GM12865 (cell line): ENCODE measurements at places on chromosomes 3 and 15.
A peak's percentile ranks its signal among the peaks of the same experiment; 100 is the strongest.

DNA sequence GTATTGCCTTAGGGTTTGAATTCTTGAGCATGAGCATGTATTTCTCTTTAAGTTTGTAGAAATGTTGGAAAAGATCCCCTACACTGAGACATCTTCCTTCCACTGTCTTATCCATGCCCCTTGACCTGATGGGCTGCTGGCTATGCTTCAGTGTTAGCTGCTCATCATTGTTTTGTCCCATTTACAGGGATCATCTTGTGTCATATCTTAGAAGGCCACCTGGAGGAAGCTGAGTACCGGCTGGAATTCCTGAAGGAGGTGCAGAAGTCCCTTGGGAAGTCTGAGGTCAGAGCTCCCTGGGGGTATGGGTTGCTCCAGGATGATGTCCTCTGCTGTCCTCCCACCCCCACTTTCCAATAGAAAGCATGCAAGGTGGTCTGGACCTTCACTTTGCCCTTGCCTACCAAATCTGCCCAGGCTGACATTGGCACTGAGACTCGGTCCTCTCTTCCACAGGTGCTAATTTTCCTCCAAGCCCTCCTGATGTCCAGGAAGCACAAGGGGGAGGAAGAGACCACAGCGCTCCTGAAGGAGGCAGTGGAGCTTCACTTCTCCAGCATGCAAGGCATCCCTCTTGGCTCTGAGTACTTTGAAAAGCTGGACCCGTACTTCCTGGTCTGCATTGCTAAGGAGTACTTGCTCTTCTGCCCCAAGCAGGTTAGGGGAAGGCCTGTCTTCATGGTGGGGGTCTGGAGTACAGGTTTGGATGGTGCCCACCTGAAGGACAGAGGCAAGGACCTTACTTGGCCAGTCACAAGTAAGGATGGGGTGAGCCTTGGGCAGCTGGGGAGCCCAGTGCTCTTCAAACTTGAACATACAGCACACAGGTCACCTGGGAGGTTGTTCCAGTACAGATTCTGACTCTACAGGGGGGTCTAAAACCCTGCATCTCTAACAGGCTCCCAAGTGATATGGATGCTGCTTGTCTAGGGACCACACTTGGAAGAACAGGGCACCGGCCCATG lies 17.7 kb downstream of the TTC21A start:
- DNase-seq: no peak

GRCh38 chr3:139020868-139021234 lies at the start of gene PRR23B:
PRR23B (minus strand) TSS chr3:139020926; CDS start chr3:139020661, 265 bp downstream.
- no peak for DNase-seq

GRCh38 chr3:189355481-189356201 lies 183.9 kb downstream of the TPRG1 start:
- DNase-seq: no peak

GRCh38 chr3:152192936-152193672 lies 75.6 kb upstream of the MBNL1 start:
- DNase-seq: no peak

- DNase-seq: no peak
Measured at GRCh38 chr3:94414418-94414817, 351.6 kb downstream of the NSUN3 start.

- no peak for DNase-seq
Measured at GRCh38 chr3:138944654-138944928, 2.3 kb downstream of the FOXL2 start.

- DNase-seq: no peak
Measured at GRCh38 chr3:150905339-150905738, at the start of gene MINDY4B. MINDY4B (minus strand) TSS chr3:150905439; CDS start chr3:150905439, 0 bp downstream.

DNA sequence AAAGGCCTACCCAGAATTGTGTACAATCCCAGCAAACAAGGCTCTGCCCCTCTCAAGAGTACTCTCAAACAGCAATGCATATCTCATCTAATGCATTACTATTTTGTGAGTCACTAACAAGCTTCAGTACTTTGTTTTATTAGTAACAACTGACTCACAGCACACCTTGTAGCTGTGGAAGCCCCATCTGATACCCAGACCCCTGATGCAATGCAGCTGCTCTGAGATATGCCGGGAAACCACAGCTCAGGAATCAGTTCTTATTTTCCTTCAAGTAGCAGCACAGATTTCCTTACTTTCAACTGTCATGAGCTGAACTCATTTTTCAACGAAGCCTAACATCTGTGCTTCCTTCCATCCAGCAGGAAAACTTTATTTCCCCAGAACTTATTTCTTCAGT lies 37.8 kb downstream of the CCNL1 start:
- DNase-seq: no peak

DNA sequence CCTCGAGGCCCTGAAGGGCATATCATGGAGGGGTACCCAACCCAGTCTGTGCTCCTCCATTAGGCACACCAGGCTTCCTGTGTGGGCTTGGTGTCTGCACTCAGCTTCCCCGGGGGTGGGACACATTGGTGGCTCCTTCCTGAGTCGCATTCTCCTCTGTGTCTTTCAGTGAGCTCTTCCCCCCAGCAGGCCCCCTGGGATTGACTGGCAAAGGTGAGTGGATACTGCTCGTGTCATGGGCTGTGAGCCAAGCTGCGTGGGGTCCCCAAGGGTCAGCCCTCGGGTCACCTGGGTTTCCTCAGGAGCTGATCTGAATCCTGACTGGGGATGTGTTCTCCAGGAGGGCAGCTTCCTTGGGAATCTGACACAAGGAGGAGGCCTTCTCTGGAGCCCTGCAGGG lies 231.0 kb downstream of the SNRPN start:
- DNase-seq: no peak

- DNase-seq: no peak
Measured at GRCh38 chr15:70863450-70864218, 9.7 kb upstream of the LARP6 start.

GRCh38 chr3:114714237-114714636 lies 420.4 kb downstream of the TIGIT start:
- DNase-seq: no peak

DNA sequence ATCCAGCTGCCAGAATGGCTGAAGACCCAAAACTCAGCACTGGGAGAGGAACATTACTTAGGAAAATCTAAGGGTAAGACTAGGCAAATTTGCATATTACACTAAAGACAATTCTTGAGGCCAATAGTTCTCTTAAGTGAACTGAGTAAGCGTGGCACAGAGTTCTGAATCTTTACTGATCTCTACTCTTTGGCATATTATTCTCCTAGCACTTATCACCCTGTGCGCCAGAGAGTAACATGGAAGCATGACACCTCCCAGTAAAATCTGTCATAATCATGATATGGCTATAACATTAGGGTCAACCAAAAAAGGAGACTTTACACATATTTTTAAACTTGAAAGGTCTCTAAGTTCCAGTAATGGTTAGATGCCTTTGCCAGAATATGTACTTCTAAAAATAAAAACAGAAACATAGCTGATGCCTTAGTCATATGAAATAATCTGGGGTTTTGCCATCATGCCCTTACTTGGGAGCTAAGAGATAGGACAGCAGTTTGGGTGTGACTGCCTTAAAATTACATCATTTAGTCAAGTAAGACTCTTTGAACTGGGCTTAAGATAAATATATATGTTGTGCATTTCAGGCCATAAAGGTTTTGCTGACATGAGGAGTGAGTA lies 290.5 kb downstream of the PLCL2 start:
- no peak for DNase-seq

DNA sequence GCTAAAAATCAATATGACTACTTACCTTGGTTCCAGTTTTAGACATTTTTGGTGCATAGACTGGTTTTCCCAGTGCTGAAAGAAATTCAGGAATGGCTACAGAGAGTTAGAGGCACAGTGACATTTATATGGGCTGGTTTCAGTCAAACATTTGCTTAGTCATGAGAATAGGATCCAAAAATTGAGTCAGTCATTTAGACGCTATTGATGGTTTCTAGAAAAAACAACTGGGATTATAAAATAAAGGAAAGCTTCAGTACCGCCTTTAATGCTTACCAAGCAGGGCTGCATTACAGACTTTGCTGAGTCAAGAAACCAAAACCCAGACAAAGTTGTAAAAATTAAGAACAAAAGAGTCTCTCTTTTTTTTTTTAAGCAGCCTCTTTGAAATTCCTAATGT lies at the start of gene CRYGS:
Gene CRYGS (minus strand): TSS at position 100 of the 400 bp plus-strand sequence. CDS start 54 bp downstream, at position 46.
- no peak for DNase-seq

DNA sequence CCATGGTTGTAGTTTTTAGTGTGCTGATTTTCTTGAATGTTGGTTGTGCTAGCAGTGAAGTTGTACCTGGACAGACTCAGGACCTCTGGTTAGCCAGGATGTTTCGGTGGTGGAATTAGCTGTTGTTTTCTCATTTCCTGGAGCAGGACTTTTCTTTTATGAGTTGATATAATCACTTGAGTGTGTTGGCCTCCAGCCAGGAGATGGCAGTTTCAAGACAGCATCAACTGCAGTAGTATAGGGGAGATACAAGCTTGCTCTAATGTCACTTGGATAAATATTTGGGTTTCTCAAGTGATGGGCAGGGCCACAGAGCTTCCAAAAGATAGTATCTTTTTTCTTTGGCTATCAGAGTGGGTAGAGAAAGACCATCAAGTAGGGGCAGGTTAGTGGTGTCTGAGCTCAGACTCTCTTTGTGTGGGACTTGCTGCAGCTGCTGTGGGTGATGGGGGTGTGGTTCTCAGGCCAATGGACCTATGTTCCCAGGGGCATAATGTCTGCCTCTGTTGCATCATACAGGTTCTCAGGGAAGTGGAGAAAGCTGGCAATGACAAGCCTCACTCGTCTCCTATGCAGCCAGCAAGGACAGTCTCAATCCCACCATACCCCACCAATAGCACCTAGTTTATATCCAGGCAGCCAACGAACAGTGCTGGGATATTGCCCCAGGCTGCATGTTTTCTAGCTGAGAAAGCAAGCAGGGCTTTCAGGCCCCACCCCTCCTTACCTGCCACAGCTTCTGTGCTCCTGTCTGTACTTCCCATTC lies 14.6 kb upstream of the OR5K2 start:
- peak; percentile 33 for DNase-seq

GRCh38 chr3:11626084-11626463 lies 17.6 kb downstream of the VGLL4 start:
- DNase-seq: peak; percentile 65

- peak; percentile 85 for DNase-seq
Measured at GRCh38 chr15:82805994-82806406, at the start of gene FSD2. FSD2 (minus strand) TSS chr15:82806069; CDS start chr15:82787390, 18,679 bp downstream.

DNA sequence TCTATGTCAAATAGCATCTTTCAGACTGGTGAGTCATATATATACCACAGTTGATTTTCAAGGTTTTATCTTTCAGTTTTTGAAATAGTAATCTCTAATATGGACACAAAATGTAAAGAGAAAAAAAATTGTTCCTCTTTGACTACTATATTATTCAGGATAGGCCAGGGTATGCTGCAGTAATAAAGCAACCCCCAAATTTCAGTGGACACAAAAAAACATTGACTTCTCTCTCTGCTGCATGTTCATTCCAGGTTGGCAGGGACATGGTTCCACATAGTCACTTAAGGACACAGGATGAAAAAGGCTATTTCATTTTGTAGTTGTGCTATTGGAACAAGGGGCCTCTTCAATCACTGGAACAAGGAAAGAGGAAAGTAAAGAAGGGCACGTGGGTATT lies 28.6 kb downstream of the BMF start:
- DNase-seq: no peak

DNA sequence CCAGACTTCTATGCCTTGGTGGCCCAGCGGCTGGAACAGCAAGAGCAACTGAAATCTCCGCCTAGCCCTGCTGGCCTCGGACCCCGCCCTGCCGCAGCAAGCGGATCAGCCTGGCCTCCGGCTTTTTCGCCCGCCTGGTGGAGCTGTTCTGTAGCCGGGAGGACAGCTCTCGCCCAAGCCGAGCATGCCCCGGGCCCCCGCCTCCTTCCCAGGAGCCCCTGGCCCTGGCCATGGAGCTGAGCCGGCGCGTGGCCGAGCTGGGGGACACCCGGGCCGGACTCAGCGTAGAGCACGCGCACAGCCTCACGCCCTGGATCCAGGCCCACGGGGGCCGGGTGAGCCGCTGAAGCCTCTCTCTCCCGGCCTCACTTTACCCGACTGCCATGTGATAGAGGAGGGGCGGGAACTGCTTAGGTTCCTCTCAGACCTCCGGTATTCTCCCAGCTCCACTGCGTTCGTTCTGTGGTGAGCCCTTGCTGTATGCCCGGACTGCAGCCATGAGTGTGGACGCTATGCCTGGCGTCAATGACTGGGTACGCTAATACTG lies 24.1 kb upstream of the MRPL3 start:
- DNase-seq: peak; percentile 46

DNA sequence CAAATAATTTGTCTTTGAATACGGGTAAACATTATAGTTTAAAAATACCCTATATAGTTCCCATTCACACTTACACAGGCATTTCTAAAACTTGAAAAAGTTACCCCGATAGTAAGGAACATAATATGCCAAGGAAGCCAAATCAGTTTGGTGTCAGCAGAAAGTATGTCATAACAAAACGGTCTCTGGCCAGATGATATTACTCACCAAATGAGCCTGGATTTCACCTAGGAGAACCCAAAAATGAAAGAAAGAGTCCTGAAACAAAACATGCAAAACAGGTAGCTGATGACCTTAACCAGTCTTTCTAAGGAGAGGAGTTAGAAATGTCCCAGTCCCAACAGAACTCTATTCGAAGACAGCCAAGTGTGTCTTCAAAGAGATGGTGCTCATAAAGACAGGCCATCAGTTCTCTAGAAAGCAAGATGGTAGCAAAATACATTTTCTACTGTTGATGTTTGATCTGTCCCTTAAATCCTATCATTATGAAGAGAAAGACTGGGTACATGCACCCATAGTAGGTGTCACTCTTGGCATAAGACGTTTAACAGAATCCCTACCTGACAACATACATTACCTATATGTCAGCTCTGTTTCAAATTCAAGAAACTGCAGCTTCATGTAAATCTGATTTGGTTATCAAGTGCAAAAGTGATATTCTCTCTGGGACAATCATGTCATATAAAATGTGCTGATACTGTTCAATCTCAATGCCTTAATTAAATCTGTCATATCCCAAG lies 942.5 kb downstream of the ROBO1 start:
- peak; percentile 73 for DNase-seq

- DNase-seq: no peak
Measured at GRCh38 chr3:177519588-177519987, 322.3 kb upstream of the TBL1XR1 start.

DNA sequence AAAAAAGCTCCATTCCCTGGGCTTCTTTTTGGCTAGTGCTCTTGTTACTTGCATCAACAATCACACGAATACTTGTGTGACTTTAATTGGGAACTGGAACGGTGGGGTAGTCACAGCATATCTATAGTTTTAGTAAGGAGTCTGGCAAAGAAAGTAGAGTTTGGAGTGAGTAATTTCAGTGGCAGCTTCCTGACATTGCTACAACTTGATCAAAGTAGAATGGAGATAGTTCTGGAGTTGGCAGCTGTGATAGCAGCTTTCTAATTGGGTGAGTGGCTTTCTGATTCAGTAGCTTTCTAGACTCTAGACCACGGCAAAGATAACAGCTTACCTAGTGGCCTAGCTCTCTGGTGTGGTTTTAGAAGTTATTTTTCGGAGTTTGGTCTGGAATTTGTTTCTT lies 475.0 kb downstream of the TUSC7 start:
- DNase-seq: no peak

- no peak for DNase-seq
Measured at GRCh38 chr3:71998995-71999673, 214.2 kb upstream of the PROK2 start.

- no peak for DNase-seq
Measured at GRCh38 chr3:45940004-45940780, 3.1 kb upstream of the CXCR6 start.

GRCh38 chr3:129689036-129689435 lies 82.6 kb upstream of the PLXND1 start:
- DNase-seq: no peak
